Activated CD8-positive, alpha-beta T cell treated with anti-CD3 and anti-CD28 coated beads for 36 hours (primary cell): ENCODE measurements at places on chromosomes 3 and 15.

GRCh38 chr3:134449277-134449676 is 36.5 kb downstream of the ANAPC13 start:
- DNase-seq, result peak; percentile 12

DNA sequence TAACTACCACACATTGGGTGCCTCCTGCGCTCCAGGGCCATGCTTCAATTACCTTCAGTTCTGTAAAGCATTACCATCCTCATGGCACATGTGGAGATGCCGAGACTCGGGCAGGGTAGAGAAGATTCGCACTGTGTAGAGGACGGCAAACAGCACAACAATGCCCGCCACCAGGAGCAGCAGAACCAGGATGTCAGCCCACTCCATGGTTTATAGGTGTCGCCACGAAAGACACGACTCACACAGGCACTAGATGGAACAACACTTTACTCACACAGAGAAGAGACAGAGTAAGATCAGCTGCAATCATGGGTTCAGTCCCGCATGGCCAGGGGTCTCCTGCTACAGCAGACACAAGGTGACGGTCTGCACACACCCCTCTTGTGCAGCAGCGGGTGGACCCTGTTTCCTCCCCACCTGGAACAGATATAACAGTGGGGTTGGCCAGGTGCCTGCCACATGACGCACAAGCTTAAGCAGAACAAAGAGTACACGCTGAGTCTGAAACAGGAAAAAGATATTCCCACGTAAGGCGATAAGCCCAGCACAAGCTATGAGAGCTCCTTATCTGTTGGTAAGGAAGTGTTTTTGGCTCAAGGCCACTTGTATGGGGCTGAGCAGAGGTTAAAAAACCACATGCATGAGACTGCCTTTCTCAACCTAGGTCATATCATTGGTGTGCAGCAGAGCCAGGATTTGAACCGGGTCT is 2.5 kb upstream of the TBC1D21 start:
- no peak for DNase-seq

DNA sequence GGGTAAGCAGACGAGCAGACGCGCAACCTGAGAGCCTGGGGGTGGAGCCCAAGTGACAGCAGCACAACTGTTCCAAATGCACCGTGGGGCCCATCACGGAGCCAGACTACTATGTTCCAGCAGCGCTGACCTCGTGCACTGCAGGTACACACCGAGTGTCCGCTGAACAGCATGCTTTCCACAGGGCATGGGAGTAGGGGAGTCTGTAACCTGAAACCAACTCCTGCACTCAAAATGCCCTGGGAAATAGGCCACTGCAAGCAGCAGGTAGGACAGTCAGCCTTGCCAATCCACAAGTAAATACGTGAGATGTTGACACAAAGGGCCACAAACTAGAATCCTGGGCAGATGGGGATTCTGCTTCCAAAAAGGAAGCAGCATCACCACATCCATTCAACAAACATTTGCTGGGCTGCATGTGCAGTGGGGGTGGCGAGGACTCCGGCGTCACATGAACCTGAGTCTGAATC is 73.9 kb downstream of the TBC1D2B start:
- DNase-seq, result no peak

- DNase-seq, result no peak
These were observed 131.3 kb downstream of the TJP1 start for GRCh38 chr15:29690765-29691475.

DNA sequence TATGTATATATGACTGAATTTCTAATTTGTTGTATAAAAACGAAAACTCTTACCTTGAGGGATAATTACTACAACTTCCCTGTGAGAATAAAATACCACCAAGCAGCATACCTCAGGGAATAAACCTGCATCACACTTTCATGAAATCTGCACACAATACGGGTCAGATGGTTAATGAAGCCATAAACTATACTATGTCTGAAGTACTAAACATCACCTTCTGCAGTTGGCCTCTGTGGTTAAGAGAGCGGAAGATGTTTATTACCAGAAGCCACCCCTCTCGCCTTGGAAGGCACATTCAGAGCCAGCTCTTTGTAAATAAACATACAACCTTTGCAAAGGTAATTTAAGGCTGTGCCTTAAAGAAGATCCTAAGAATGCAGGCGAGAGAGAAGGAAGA is 462.1 kb upstream of the NR2F2 start:
- no peak for DNase-seq

DNA sequence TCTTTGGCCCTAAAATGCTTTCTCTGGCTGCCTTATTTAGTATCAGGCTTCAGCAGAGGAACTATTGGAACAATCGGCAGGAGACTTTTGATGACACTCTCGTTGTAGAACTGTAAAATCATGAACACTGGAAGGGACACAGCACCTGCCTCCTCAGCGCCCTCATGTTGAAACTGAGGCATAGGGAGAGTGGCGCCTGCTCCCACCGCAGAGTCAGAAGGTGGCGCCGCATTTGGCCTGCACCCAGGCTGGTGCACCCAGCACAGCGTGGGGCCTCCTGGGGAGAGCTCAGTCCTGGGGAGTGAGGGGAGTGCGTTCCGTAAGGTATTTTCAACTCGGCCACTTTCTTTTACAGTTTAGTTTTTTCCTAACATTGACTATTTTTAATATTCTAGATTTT is 78.2 kb upstream of the BLM start:
- no peak for DNase-seq

DNA sequence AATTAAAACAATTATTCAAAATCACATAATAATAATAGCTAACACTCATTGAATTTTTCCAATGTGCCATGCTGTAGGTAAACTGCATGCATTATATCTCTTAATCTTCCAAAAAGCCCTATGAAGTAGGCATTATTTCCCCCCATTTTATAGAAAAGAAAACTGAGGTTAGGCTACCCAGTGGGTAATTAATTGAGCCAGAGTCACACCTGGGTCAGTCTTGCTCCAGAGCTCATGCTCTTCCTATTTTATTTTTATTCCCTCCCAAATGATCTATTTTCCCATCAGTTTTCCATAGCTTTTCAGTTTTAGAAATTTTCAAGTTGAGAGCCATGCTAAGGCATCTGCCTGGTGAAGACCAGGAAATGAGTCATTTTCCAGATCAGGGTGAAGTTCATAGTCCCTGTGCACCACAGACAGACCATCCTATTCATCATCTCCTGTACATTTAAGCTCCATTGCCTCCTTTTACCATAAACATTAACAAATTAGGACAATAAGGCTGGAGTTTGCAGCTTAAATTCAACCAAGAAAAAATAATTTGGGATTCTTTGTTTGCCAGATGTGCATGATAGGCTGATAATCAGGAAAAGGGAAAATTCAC is 417.3 kb downstream of the OTOL1 start:
- DNase-seq, result no peak

- no peak for DNase-seq
These were observed 207.5 kb downstream of the IL20RB start for GRCh38 chr3:137165117-137165806.

DNA sequence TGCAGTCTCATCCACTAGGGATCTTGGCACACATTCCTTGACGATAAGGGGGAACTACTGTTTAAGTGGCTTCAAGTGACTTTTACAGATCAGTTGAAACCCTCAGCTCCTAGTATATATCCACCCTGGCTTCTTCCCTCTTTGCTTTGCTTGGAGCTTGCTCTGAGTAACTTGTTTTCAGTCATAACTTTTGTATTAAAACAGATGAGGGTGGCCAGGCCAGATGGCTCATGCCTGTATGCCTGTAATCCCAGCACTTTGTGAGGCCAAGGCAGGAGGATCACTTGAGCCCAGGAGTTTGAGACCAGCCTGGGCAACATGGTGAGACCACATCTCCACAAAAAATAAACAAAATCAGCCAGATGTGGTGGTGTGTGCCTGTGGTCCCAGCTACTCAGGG is 42.4 kb downstream of the EOMES start:
- DNase-seq, result no peak

DNA sequence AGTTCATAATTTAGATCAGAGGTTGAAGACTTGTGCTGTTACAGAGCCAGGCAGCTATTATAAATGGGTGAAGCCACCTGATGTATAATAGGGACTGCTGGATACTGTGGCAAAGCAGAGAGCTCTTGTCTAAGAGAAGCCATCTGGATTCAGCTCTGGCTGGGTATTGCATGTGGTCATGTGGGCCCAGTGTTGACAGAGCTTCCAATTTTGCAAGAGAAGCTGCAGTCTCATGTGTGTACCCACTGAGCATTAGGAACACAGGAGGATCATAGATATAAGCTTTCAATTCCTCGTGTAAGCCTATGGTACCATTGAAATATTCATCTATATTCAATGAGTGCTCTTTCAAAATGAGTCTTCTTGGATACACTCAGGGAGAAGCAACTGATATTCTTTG is 303.9 kb upstream of the SLCO3A1 start:
- no peak for DNase-seq

- DNase-seq, result peak; percentile 16
These were observed 39.6 kb downstream of the LNP1 start for GRCh38 chr3:100440895-100441294.

DNA sequence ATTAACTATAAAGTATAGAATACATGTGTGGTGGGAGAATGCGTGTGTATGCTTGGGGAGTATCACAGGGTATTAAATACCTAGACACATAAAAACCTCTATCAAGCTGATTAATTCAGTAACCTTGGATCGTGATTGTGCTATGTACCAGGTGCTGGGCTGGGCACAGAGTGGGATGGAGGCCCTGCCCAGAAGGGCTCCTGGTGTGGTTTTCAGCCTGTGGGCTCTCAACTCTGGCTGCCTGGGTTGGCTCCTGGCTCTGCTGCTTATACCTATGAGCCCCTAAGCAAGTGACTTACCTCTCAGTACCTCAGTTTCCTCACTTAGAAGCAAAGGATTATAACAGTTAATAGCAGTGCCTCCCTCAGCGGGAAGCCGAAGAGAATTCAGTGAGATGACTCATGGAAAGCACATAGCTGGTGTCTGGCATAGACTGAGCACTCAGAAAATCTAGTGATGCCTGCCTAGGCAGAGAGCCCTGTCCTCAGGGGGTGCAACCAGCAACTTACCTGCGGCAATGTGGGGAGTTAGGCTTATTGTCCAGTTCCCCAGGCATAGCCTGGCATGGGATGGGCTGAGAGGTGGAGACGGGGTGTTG is 90.6 kb upstream of the MYZAP start:
- no peak for DNase-seq

GRCh38 chr15:63870043-63870394 is 36.3 kb upstream of the HERC1 start:
- no peak for DNase-seq

- no peak for DNase-seq
These were observed 121.9 kb downstream of the CHST2 start for GRCh38 chr3:143241481-143241951.

- no peak for DNase-seq
These were observed 14.3 kb downstream of the ANP32A start for GRCh38 chr15:68806220-68807060.

- DNase-seq, result no peak
These were observed 1129.3 kb downstream of the NAALADL2 start for GRCh38 chr3:175988401-175988800.

GRCh38 chr3:99499235-99500158 is 138.9 kb upstream of the COL8A1 start:
- peak; percentile 9 for DNase-seq

DNA sequence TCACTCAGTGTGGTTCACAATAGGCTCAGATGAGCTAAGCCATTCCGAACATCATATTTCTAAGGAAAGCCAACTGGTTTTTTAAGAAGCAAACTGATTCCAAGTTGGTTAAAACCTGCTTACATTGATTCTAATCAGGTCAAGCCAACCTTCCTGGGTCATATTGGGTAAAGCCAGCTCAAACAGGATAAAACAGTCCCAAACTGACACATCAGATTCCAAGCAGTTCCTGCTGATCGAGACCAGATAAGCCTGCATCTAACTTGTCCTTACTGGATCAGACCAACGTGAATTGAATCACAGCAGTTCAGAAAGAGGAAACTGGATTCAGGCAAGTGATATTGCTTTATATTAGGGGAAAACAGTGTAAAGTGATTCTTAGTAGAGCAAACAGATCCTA is 18.6 kb upstream of the THSD4 start:
- DNase-seq, result no peak

- DNase-seq, result no peak
These were observed 68.9 kb upstream of the PCSK6 start for GRCh38 chr15:101558221-101558941.

- DNase-seq, result peak; percentile 43
These were observed 8.1 kb downstream of the CISH start for GRCh38 chr3:50603261-50604109.

DNA sequence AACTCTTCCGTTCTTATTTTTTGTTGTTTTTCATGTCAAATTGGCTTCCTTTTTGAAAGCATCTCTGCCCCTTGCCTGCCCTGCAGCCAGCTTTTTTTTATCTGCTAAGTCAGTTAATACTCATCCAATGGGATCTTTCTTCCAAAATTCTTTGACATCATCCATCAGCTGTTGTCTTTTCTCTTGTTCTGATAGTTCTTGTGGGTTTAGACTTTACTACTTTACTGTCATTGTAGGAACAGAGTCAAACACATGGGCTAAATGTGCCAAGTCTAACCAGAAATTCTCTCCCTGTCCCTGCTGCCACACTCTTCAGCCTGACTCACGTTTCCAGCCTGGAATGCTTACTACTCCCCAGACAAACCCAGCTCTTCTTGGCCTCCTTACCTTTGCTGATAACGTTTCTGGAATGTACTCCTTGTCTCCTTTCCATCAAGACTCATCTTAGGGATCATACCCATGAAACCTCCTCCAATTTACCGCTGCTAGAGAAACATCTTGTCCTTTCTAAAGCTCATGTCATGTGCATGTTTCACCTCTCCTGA is 10.7 kb upstream of the VPS8 start:
- DNase-seq, result no peak

DNA sequence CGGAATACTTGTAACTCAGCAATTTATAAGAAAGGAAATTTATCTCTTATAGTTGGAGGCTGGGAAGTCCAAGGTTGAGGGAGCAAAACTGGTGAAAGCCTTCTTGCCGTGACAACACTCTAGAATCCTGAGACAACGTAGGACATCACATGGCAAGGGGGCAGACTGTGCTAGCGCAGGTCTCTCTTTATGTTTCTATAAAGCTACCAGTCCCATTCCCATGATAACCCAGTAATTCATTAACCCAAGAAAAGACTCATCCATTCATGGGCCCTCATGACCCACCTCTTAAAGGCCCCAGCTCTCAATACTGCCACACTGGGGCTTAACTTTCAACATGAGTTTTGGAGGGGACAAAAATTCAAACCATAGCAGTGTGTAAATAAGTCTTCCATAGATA is 260.2 kb downstream of the ZBTB20 start:
- DNase-seq, result no peak

GRCh38 chr15:34252545-34252944 is 27.7 kb downstream of the EMC4 start:
- DNase-seq, result no peak

DNA sequence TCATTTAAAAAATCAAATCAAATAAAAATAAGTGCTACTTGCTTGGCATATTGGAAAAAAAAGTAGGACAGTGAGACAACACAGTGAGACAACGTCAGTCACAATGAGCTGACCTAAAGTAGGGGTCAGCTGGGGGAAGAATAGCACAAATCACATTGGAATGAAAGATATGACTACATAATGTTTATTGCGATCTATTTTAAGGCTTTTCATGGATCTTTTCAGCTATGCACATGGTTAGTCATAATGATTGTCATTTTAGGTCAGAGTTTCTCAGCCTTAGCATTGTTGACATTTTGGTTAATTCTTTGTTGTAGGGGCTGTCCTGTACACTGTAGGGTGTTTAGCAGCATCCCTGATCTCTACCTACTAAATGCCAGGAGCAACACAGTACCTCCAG is 44.5 kb downstream of the CMSS1 start:
- no peak for DNase-seq
